HS-5 (cell line): ENCODE measurements at places on chromosomes 12 and 14.
A peak's percentile ranks its signal among the peaks of the same experiment; 100 is the strongest.

GRCh38 chr12:12704593-12705230 is 8.7 kb upstream of the GPR19 start:
- peak; percentile 83 for DNase-seq

GRCh38 chr12:115079760-115080159 is 395.8 kb upstream of the TBX3 start:
- DNase-seq, result no peak

- DNase-seq, result no peak
Measured at GRCh38 chr14:104282332-104283196, 144.2 kb downstream of the KIF26A start.

- no peak for DNase-seq
Measured at GRCh38 chr12:68410018-68410660, 78.0 kb upstream of the MDM1 start.

DNA sequence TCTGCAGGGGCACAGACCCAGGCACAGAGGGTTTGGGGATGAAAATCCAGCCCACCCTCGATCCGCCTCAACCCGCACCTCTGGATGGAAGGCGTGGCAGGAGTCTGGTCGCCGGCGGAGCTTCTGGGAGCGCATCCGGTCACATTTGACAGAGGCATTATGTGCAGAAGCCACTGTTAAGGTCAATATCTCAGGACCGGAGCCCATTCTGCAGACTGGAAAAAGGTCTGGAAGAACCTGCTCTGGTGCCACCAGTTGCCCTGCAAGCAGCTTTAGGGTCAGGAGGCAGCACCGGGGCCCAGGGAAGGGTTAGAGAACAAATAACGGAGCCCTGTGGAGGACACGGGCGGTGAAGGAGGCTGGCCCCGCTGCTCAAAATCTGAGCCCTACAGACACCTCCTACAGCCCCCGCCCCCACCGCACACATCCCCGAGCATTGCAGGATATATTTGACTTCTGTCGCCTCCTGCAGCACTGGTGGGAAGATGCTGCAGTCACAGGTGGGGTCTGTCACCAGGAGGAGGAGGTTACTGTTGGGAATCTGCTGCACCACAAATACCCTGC is 25.1 kb upstream of the LRTM2 start:
- no peak for DNase-seq

GRCh38 chr12:14187002-14187401 is 178.5 kb upstream of the ATF7IP start:
- DNase-seq, result no peak

DNA sequence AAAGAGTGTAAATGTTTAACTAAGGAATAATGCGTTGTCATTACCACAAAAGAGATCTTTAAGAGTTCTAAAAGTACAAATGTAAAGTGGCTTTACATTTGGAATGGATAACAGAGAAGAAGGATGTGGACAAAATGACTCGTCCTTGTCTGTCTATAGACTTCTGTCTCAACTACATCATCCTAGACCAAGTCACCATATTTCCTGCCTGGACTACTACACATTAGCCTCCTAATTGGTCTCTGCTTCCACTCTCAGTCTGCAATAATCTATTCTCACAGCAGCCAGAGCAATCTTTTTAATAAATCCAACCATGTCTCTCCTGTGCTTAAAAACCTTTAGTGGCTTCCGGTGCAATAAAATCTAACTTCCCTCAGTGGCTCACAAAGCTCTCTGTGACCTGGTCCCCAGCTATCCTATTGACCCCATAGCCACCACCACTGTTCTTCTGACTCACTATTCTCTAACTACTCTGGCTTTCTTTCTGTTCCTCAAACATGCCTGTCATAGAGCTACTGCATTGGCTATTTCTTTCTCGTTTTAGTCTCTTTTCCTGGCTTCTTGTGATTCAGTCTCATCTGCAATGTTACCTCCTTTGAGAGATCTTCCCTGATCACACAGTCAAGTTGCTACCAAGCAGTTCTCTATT is 91.1 kb downstream of the MYF5 start:
- no peak for DNase-seq

DNA sequence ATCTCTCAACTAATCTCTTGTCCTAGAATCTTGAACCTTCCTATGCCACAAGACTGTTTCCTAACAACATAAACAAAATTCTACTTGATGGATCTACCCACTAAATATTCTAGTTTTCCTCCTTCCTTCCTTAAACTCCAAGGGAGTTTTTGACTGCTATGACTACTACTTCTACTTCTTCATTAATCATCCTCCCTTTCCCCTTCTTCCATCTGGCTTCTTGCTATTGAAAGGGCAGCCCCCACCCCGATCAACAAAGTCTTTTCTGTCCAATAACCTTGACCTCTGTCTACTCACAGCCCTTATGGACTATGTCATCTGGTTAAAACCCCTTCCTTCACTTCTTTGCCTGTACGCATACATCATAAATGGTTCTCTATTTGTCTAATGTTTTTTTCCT is 5.6 kb downstream of the LTA4H start:
- DNase-seq, result no peak

DNA sequence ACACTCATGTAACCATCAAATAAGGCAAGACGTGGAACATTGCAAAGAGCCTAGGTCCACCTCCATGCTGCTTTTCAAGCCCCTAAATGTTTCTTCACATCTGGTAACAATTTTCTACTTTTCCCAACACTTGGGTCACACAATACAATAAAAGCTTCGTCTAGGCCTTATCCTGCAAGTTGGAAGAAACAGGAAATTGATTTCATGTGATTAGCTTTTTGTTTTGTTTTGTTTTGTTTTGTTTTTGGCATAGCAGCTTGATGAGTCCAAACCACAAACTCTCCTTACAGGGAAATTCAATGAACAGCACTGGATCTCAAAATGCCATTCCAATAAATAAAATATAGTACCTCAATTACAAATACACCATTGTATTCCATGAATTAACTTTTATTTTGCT is 19.3 kb downstream of the TAS2R50 start:
- DNase-seq, result peak; percentile 56

- no peak for DNase-seq
Measured at GRCh38 chr12:48041591-48042423, 37.5 kb upstream of the COL2A1 start.

DNA sequence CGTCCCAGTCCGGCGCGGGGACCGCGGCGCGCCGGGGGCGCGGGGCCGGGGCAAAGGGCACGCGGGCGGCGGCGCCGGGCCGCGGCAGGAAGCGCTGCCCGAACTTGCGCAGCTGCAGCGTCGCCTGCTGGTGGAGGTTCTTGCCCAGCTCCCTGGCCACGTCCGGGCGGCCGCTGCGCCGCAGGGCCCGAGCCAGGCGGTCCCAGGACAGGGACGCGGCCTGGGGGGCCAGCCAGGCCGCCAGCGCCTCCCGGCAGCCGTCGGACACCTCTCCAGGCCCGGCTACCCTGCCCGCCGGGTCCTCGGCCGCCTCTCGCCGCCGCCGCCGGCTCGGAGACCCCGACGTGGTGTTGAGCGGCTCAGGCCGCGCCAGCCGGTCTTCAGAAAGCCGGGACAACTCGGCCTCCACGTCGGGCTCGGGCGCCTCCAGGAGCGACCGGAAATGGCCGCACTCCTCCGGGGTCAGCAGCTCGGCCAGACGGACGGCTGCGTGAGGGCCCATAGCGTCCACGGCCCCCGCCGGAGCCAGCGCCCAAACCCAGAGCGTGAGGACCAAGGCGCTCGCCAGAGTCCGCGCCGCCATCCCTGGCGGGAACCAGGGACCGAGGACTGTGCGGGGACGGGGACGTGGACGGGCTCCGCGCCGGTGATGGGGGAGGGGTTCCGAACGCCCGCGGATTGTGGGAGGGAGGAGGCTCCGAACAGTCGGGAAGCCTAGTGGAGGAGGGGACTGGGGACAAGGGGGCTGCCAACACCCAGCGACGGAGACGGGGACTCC is 34.0 kb downstream of the FIGNL2 start:
- DNase-seq, result no peak

DNA sequence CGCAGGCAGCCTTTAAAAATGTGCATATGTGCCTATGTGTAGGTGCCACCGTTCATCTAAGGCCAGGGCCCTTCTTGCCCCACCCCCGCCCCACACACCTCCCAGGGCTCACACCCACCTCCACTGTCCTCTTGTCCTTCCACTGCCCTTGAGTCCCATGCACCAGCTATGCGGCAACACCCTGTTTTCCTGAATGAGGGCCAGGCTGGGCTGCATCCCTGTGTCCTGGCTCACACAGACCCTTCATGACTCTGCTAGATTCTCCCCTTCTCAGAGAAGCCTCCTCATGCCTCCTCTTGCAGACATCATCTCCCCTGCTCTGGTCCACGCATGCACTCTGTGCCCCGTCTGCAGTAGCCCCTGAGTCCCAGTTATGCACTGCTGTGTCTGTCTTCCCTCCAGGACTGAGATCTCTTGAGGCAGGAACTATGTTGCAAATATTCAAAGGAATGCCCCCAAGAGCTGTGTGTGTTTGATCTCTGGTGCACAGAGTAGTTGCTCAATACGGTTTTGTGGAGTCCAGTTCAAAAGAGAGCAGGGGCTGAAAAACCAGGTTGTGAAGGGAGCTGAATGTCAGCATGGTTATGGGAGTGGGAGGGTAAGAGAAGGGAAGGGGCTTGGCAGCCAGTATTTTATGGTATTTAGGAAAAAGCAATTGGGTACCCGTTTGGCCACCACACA is 47.3 kb upstream of the ESRRB start:
- no peak for DNase-seq

DNA sequence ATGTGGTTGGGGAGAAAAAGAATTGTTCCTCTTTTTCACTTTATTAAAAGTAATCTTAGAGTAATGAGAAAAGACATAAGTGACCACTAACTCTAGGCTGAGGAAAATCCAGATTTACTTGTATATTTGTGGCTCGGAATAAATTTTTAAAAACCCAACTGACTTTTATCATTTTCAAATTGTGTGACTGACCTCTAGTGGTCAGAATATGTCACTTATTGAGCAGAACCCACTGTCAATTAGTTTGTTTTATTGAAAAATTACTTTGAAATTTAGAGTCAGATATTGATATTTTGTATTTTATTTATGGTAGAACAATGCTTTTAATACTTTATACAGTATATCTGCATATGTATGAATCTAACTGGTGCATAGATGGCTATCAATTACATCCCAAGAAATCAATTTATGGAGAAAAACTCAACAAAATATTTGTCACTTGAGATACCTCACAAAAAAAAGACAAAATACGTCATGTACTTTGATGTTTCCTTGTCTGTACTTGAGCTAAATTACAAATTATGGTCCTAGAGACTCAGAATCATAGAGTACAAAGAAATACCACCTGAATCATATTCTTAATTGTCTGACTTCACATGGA is 229.4 kb downstream of the CNTN1 start:
- DNase-seq, result no peak

DNA sequence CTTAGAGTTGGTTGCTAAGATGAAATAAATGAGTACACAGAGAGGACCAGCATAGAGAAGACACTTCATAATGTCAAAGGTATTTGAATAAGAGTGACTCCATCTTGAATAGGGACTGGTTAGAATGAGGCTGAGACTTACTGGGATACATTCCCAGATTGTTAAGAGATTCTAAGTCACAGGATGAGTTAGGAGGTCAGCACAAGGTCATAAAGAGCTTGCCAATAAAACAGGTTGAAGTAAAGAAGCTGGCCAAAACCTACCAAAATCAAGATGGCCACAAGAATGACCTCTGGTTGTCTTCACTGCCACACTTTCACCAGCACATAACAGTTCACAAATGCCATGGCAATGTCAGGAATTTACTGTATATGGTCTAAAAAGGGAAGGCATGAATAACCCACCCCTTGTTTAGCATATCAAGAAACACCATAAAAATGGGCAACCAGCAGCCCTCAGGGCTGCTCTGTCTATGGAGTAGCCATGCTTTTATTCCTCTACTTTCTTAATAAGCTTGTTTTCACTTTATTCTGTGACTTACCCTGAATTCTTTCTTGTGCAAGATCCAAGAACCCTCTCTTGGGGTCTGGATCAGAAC is 8.3 kb upstream of the SERPINA1 start:
- no peak for DNase-seq

DNA sequence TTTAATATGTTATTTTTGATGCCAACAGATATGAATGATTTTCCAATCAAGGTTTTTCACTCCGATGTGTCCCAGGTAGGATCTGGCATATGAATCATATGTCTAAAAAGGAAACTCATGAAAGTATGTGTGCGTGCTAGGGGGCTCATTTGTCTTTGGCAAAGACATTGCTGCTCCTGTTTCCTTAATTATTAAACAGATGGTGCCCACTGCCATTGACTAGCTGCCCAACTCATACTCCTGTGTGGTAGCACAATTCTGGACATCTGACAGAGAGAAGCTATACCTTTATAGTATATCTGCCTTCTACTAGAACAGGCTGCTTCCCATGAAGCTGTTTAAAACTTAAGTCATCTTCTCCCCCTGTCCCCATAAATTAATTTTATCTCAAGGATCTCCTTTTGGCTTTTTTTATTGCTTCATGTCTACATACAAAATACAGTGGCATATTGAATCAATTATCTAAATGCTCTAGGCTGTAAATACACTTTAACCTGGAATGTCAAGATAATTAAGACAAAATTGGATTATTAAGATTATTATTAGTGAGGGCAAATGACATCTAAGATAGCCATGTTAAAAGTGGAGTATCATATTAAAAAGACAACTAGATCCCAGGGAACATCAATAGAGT is 1.4 kb upstream of the PDE3A start:
- no peak for DNase-seq

DNA sequence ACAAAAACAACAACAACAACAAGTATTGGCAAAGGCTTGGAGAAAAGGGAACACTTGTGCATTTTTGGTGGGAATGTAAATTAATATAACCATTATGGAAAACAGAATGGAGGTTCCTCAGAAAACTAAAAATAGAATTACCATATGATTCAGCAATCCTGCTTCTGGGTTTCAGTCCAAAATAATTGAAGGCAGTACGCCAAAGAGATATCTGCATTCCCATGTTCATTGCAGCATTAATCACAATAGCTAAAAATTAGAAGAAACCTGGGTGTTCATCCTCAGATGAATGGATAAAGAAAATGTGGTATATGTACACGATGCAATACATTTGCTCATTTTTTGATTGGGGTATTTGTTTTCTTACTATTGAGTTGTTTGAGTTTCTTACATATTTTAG is 813.0 kb downstream of the NRXN3 start:
- DNase-seq, result no peak

- peak; percentile 50 for DNase-seq
Measured at GRCh38 chr14:95313707-95314106, 6.0 kb downstream of the CLMN start.

GRCh38 chr14:72901361-72901760 is 7.5 kb upstream of the DPF3 start:
- no peak for DNase-seq

DNA sequence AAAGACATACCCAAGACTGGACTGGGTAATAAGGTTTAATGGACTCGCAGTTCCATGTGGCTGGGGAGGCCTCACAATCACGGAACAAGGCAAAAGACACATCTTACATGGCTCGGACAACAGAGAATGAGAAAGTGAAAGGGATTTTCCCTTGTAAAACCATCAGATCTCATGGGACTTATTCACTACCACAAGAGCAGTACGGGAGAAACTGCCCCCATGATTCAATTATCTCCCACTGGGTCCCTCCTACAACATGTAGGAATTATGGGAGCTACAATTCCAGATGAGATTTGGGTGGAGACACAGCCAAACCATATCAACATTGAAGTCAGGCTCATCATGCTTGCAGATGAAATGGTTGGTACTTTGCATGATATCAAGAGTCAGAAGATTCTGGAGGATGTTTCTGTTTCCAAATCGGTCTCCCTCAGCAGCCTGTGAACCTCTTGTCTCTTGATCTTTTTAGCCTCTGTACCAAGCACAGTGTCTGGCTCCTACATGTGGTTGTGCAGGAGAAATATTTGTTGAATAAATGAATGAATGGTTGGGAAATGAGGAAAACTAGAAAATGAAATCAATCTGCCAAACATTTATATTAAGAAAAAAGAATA is 98.6 kb downstream of the VRK1 start:
- no peak for DNase-seq

GRCh38 chr14:75702616-75703261 is 41.7 kb downstream of the TTLL5 start:
- DNase-seq, result no peak
